ENCODE measurements at places on chromosomes 1 and 21. TPM values are rescaled to one million over a fixed set of nuclear protein-coding genes. Genes with fewer than 3 reads are reported as not detected.

- no peaks in the 10 kb centered on the region for H3K36me3 ChIP-seq
- no peak for DNase-seq
- H3K27ac ChIP-seq: no peak overlapping the region
- H3K27me3 ChIP-seq: no peaks in the 10 kb centered on the region
Measured at GRCh38 chr1:185351734-185352466, 34.9 kb upstream of the IVNS1ABP start.

GRCh38 chr21:18245464-18245967 lies 883 bp downstream of the CHODL start:
- DNase-seq: no peak
- no peaks in the 10 kb centered on the region for H3K4me1 ChIP-seq
- no peak overlapping the region for H3K27ac ChIP-seq
- H3K36me3 ChIP-seq: no peaks in the 10 kb centered on the region
- no peak overlapping the region for H3K4me3 ChIP-seq

- no peak for DNase-seq
- peaks cover 24% of the 10 kb centered on the region for H3K27me3 ChIP-seq
- H3K4me1 ChIP-seq: no peaks in the 10 kb centered on the region
- H3K27ac ChIP-seq: no peak overlapping the region
Measured at GRCh38 chr1:22399421-22400091, 52.1 kb upstream of the ZBTB40 start.

- H3K27ac ChIP-seq: no peak overlapping the region
- H3K4me1 ChIP-seq: peaks cover 2% of the 10 kb centered on the region
- no peak for DNase-seq
- no peaks in the 10 kb centered on the region for H3K36me3 ChIP-seq
- no peak overlapping the region for H3K4me3 ChIP-seq
Measured at GRCh38 chr1:228865627-228866330, 130.5 kb downstream of the RHOU start.

Gene ST6GALNAC3
- total RNA-seq: 12.6 TPM

- no peaks in the 10 kb centered on the region for H3K36me3 ChIP-seq
- no peaks in the 10 kb centered on the region for H3K4me1 ChIP-seq
- no peak for DNase-seq
- no peak overlapping the region for H3K27ac ChIP-seq
- no peaks in the 10 kb centered on the region for H3K27me3 ChIP-seq
Measured at GRCh38 chr1:215160351-215160750, 77.8 kb downstream of the KCNK2 start.

- H3K36me3 ChIP-seq: no peaks in the 10 kb centered on the region
- peaks cover 12% of the 10 kb centered on the region for H3K4me1 ChIP-seq
- H3K27me3 ChIP-seq: no peaks in the 10 kb centered on the region
- H3K4me3 ChIP-seq: peak overlapping the region; percentile 39
- no peak for DNase-seq
- no peak overlapping the region for H3K27ac ChIP-seq
Measured at GRCh38 chr21:16194095-16194787, 464.5 kb downstream of the USP25 start.

DNA sequence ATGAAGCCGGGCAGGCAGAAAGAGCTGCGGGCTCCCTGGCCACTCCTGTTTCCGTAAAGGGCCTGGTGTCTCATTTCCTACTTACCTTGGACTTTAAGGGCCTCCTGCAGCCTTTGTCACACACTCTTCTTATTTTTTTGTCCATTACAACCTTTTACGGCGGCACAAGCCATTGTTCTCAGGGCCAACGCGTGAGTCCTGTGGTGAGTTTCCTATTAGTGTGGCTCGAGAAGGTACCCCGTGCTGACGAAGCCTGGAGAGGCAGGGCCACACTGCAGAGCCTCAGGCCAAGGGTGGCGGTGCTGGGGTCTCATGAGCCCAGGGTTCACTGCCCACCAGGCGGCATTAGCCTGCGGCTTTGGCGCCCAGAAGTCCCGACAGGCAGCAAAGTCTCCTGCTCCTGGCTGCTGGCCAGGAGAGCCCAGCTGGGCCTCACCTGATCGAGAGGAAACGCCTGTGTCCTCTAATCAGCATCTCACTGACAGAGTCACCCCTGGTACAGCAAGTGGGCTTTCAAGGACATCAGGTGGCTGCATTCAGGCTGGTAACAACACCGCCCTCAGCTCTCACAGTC lies 62.0 kb downstream of the SIK1 start:
- DNase-seq: no peak
- H3K27me3 ChIP-seq: no peaks in the 10 kb centered on the region
- H3K4me3 ChIP-seq: no peak overlapping the region
- peaks cover 57% of the 10 kb centered on the region for H3K4me1 ChIP-seq

Gene LYSMD1
- 5.4 TPM for total RNA-seq

Gene COL11A1
- total RNA-seq: not detected

Gene ITLN2
- total RNA-seq: not detected

GRCh38 chr1:21579791-21580190 lies 70.6 kb downstream of the ALPL start:
- no peaks in the 10 kb centered on the region for H3K4me1 ChIP-seq
- no peak overlapping the region for H3K4me3 ChIP-seq
- no peaks in the 10 kb centered on the region for H3K36me3 ChIP-seq
- no peak for DNase-seq

DNA sequence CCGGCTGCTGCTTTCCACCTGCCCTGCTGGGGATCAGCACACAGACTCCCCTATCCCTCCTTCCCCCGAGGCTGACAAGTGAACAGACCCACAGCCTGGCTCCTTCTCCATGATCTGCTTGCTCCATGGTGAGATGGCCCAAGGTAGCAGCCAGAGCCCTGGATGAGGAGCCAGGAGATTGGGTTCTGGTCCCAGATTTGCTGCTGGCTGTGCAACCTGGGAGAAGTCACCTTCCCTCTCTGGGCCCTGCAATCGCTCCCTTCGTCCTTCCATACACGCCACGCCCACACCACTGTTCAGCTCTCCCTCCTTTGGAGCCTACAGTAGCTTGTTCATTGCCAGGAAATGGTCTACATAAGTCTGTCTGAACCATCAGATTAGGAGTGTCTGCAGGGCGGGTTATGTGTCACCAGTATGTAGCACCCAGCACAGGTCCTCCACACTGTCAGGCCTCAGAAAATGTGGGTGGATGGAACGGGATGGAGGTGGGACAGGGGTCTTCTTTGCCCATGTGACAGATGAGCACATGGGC lies 9.2 kb upstream of the EPHA8 start:
- H3K4me3 ChIP-seq: no peak overlapping the region
- peaks cover 53% of the 10 kb centered on the region for H3K27me3 ChIP-seq
- no peaks in the 10 kb centered on the region for H3K36me3 ChIP-seq
- no peaks in the 10 kb centered on the region for H3K4me1 ChIP-seq

DNA sequence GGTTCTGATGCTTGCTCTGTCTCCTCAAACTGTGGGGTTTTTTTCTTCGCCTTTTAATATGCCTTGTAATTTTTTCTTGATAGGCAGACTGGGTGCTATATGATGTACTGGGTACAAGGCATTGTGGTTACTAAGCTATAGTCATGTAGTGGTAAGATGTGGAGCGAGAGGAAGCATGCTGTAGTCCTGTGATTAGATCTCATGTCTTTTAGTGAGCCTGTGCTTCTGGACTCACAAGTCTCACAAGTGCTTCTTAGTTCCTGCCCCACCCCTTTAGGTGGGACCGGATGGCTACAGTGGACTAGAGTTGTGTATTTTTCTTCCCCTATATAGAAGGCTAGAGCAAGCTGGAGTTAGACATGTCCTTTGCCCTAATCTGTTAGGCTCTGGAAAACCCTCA lies 178.7 kb downstream of the DNM3 start:
- no peak overlapping the region for H3K27ac ChIP-seq
- no peak for DNase-seq
- peaks cover 1% of the 10 kb centered on the region for H3K36me3 ChIP-seq
- no peak overlapping the region for H3K4me3 ChIP-seq

Gene ZNF593OS
- not detected for total RNA-seq

- DNase-seq: no peak
- H3K36me3 ChIP-seq: no peaks in the 10 kb centered on the region
- H3K4me3 ChIP-seq: no peak overlapping the region
- peaks cover 2% of the 10 kb centered on the region for H3K4me1 ChIP-seq
Measured at GRCh38 chr21:41597811-41598231, 89.9 kb upstream of the TMPRSS2 start.

DNA sequence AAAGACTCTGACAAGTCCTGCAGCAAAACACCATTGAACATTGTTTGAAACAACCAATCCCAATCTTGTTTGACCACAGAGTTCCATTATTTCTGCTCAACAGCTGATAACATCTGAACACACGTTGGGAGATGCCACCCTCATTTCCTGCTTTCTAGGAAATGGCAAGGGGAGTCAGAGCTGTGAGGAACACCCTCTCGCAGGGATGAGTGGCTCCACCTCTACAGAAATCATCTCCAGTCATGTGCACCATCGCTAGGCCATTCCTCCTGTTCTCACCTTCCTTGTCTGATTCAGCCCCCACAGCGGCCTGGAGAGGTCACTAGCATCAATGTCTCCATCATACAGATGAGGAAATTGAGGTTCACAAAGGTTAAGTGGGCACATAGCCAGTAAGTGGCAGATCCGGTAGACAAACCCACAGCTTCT lies 22.4 kb upstream of the RUNX3 start:
- peaks cover 86% of the 10 kb centered on the region for H3K4me1 ChIP-seq
- DNase-seq: no peak
- H3K4me3 ChIP-seq: peak overlapping the region; percentile 13
- no peaks in the 10 kb centered on the region for H3K36me3 ChIP-seq
- no peaks in the 10 kb centered on the region for H3K27me3 ChIP-seq

DNA sequence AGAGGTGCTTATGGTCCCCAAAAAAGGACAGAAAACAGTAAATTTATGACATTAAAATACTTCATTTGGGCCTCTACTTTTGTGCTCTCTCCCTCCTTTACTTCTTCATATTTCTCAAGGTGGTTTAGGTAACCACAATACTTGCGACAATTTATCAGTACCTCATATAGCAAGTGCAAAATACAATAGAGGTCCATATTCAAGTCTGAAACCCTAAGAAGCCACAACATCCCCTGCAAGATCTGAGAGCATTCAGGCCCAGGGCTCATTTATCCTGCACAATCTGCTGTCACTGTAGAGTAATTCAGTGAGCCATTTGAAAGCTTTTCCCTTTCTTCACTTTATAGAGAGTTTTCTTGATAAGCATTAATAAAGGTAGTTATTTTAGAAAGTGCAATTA lies 24.2 kb upstream of the ATP6V1G3 start:
- H3K27me3 ChIP-seq: no peaks in the 10 kb centered on the region
- DNase-seq: no peak
- no peaks in the 10 kb centered on the region for H3K36me3 ChIP-seq
- no peak overlapping the region for H3K27ac ChIP-seq
- peaks cover 2% of the 10 kb centered on the region for H3K4me1 ChIP-seq

DNA sequence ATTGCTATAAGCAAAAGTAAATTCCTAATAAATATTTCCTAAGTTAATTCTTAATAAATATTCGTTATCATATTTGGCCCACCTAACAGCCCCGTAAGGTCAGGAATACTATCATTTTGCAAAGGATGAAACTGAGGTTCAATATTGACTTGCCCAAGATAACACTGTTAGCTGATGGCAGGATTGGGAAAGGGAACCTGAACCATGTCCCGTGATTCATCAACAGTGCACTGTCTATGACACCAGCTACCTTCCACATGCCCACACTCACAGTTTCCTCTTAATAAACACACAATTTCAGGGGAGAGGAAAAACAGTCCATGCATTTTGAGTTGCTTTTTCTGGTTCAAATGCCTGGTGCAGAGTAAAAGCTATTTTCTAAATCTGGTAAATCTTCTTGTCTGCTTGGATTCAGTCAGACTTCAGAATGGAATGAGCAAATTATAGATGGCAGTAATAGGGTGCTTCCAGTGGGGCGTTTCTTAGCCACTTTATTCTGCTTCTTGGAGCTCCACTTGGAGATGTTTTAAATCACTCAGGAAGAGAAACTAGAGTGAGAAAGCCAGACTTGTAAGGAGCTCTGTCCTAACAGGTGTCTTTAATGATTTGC lies 354.6 kb downstream of the PDE4B start:
- H3K27ac ChIP-seq: no peak overlapping the region
- H3K4me1 ChIP-seq: no peaks in the 10 kb centered on the region
- DNase-seq: no peak
- no peak overlapping the region for H3K4me3 ChIP-seq
- peaks cover 2% of the 10 kb centered on the region for H3K27me3 ChIP-seq

DNA sequence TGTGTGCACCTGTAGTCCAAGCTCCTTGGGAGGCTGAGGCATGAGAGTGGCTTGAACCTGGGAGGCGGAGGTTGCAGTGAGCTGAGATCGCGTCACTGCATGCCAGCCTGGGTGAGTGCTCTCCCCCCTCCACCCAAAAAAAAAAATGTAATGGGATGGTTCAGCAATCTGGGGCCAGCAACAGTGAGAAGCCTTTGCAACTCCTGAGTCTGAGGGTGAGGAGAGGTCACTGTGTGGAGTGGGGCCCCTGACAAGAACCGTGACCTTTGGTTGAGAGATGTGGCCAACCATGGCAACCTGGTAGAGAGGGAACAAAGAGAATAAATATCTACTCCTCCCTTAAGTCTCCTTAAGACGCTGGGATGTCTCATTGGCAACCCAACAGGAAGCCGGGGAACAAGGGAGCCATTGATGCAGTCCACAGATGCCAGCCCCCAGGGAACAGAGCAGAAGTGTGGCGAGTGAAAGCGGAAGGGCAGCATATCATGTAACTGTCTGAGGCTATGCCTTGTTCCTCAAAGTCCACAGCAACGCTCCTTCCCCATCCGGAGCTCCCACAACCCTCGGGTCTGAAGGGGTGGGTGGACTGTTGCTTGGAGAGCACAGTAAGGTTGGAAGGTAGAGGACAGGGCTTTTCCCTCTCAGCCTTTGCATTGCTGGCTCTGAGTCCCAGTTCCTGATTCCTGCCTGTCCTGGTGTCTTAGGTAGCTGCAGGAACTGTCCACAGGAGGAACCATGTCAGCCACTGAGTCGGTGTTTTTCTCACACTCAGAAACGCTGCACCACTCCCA lies 8.3 kb downstream of the TRNP1 start:
- H3K4me3 ChIP-seq: peak overlapping the region; percentile 56
- DNase-seq: peak; percentile 43
- peak overlapping the region; percentile 46 for H3K27ac ChIP-seq

- no peaks in the 10 kb centered on the region for H3K36me3 ChIP-seq
- H3K4me3 ChIP-seq: no peak overlapping the region
- no peak for DNase-seq
- no peaks in the 10 kb centered on the region for H3K27me3 ChIP-seq
Measured at GRCh38 chr1:69175053-69175452, 392.7 kb upstream of the LRRC7 start.

DNA sequence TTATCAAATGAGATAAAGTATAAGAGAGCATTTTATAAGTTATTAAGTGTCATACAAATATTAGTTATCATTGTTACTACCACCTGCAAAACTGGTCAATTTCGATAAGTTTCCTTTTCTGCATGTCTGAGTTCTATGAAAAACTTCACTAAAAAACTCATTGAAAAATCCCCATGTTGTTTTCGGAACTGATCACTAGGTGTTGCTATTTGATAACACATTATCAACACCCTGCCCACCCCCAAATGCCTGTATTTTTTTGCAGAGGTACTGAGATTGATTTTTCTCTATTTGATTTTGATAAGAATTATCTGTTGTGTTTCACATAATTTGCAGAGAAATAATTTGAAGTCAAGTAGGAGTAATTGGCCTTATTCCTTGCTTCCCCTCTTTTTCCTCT lies 22.1 kb upstream of the DISP1 start:
- peaks cover 34% of the 10 kb centered on the region for H3K4me1 ChIP-seq
- H3K36me3 ChIP-seq: peaks cover 2% of the 10 kb centered on the region
- peak overlapping the region; percentile 13 for H3K27ac ChIP-seq
- H3K4me3 ChIP-seq: no peak overlapping the region

Gene S100A14
- not detected for total RNA-seq

GRCh38 chr1:6409053-6409452 lies 10.7 kb downstream of the HES2 start:
- H3K36me3 ChIP-seq: no peaks in the 10 kb centered on the region
- no peak overlapping the region for H3K27ac ChIP-seq
- H3K27me3 ChIP-seq: peaks cover 14% of the 10 kb centered on the region
- no peak for DNase-seq
